ENCODE measurements at places on chromosomes 2 and 18. TPM values are rescaled to one million over a fixed set of nuclear protein-coding genes. Genes with fewer than 3 reads are reported as not detected.

ALKAL2 gene
- not detected for total RNA-seq

INHBB gene
- total RNA-seq, result 0.09 TPM

MROH2A gene
- total RNA-seq, result under 0.01 TPM

POTEJ gene
- not detected for total RNA-seq

GATA6 gene
- 28.6 TPM for total RNA-seq

SATB2 gene
- 19.0 TPM for total RNA-seq

MAPK4 gene
- not detected for total RNA-seq

ATP6V1B1 gene
- 0.71 TPM for total RNA-seq

CCDC74B gene
- total RNA-seq, result 6.5 TPM

GALNT14 gene
- not detected for total RNA-seq

ANKAR gene
- total RNA-seq, result 6.5 TPM

CPO gene
- 0.09 TPM for total RNA-seq

KYNU gene
- 9.5 TPM for total RNA-seq

EGR4 gene
- total RNA-seq, result not detected

LONRF2 gene
- total RNA-seq, result 0.28 TPM

ACP1 gene
- 104 TPM for total RNA-seq

GPR75 gene
- 0.71 TPM for total RNA-seq

C18orf32 gene
- 4.4 TPM for total RNA-seq

RNU2-63P gene
- total RNA-seq, result 325 TPM

ZSWIM2 gene
- 0.09 TPM for total RNA-seq

BMP10 gene
- total RNA-seq, result not detected

ESPNL gene
- total RNA-seq, result 2.4 TPM

PRKAG3 gene
- total RNA-seq, result not detected

CYS1 gene
- 2.0 TPM for total RNA-seq

PLCL1 gene
- 1.1 TPM for total RNA-seq

CRYGD gene
- not detected for total RNA-seq

MOGAT1 gene
- total RNA-seq, result not detected

ODC1 gene
- 91.2 TPM for total RNA-seq

CCBE1 gene
- total RNA-seq, result 21.7 TPM

GDF7 gene
- 0.14 TPM for total RNA-seq

GREB1L gene
- total RNA-seq, result not detected

C2orf81 gene
- 0.57 TPM for total RNA-seq

C2orf74 gene
- total RNA-seq, result 14.6 TPM

TTN gene
- under 0.01 TPM for total RNA-seq

GCG gene
- total RNA-seq, result 0.14 TPM

EML6 gene
- 1.8 TPM for total RNA-seq

ERICH2 gene
- 1.2 TPM for total RNA-seq

HJURP gene
- 2.4 TPM for total RNA-seq

POTEC gene
- under 0.01 TPM for total RNA-seq

CXCR4 gene
- total RNA-seq, result 0.92 TPM

TEX44 gene
- not detected for total RNA-seq

IL1B gene
- 54.3 TPM for total RNA-seq

STPG4 gene
- 0.37 TPM for total RNA-seq

DRC1 gene
- not detected for total RNA-seq

ATRAID gene
- total RNA-seq, result 247 TPM

CREG2 gene
- total RNA-seq, result 0.14 TPM

DSG4 gene
- total RNA-seq, result not detected

NGEF gene
- 0.74 TPM for total RNA-seq

C1QL2 gene
- total RNA-seq, result not detected

KCNF1 gene
- 0.14 TPM for total RNA-seq

DNAH6 gene
- 0.09 TPM for total RNA-seq

ZAP70 gene
- not detected for total RNA-seq

All from smooth muscle cell of bladder (primary cell).